Pulmonary artery endothelial cell (primary cell): ENCODE measurements at places on chromosomes 6 and 20. TPM values are rescaled to one million over a fixed set of nuclear protein-coding genes. Genes with fewer than 3 reads are reported as not detected.

DNA sequence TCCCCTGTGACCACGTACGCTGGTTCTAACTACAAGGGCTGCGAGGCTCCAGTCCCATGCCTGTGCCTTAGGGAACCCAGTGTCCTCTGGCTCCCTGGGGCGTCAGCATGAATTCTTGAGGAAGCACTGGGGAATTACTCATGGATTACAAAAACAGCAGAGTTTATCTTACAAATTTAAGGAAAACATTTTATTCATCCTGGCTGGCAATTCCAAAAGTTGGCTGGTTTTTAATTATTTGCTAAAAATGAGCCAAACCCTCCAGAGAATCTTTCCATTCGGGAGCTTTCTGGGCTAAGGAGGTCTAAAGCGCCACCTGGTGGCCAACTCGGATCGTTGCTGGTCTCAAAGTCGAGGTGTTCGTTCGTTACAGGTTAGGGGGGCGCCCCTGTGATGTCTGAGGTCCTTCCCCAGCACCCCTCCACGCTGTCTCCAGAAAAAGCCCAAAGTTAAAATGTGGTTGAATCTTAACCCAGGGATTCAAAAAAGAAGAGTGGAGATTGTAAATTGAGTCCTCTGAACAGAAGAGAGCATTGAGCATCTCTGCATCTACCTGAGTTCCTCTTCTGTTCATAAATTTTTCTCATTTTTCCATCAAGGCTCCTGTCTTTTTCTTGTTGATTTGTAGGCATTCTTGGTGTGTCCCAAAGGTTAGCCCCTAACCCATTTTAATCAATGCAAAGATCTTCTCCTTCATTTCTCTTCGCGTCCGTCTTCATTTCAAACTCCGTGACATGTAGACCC lies 99.4 kb downstream of the BFSP1 start:
- DNase-seq: no peak

GRCh38 chr20:17987988-17988387 lies 19.2 kb downstream of the MGME1 start:
- DNase-seq: no peak

- no peak for DNase-seq
Measured at GRCh38 chr6:149581349-149581748, 15.2 kb downstream of the GINM1 start.

DNA sequence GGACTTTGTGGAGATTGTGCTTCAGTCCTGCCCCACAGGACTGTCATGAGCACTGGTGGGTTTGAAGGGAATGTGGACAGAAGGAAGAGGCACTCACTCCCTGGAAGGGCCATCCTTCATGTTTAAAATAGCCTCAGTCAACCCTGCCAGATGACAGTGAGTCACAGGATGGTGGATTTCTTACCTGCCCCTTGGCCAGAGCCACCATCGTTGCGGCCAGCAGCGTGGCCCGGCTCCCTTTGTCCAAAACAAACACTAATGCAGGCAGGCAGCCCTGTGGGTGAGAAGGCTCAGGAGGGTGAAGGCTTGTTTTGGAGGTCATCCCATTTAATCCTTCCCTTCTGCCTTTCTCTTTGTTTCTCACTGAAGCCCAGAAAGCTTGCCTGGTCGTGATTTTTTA lies 422.7 kb downstream of the CD83 start:
- no peak for DNase-seq

DNA sequence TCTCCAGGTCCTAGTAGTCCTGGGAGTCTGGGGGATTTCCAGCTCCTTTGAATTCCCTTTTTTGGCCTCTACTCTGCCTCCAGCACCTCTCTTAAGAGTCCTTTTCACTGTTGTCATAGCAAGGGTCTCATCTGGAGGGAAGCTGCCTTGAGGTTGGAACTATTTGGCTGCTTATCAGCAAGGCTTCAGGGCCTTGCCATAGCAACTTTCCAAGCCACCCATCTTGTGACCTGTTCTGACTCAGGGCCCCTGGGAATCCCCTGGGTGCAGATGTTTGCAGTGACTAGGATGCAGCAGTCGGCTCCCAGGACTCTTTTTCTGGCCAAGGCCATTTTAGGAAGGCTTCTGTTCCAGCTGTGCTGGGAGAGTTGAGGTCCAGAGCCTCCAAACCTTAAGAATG lies 12.4 kb downstream of the PKIG start:
- no peak for DNase-seq

DNA sequence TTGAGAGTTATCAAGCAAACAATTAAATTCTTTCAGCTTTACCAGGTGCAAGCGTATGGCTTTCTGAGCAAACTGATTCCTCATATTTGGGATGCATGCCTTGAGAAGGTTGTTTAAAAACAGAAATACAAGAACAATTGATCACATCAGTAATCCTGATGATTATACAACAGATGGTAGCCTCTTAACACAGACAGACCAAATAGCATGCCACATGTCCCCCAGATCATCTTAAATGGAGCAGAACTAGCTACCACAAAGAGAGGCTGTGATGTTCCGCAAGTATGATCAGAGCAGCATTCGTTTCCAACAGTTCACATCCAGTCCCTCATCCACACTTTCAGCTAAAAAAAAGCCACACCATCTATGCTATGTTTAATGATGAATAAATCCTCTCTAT lies 246.2 kb upstream of the NRSN1 start:
- DNase-seq: no peak

DNA sequence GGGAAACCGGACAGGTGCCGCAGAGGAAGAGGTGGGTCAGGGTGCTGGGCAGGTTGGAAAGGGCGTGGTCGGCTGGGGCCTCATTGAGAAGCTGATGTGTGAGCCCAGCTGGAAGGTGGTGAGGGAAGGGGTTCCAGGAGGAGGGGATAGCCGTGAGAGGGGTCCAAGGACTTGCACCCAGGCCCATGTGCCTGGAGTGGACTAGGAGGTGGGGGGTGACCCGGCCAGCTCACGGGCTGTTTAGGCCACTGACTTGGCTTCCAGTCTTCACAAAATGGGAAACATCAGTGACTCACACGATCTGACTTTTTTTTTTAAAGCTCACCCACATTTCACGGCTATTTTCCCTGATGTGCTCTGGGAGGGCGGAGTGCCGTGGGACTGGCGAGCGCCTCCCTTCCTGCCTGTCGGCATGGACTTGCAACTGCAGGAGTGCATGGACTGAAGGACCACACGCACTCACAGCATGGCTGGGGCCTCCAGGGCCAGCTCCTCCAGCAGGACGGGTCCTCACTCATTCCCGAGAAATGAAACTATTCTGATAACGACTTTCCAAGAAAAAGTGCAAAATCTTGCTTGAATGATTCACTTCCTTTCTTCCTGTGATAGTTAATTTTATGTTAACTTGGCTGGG lies 13.5 kb upstream of the PDE10A start:
- DNase-seq: peak; percentile 86

- no peak for DNase-seq
Measured at GRCh38 chr6:65461121-65461520, 245.9 kb downstream of the EYS start.

GRCh38 chr6:39171489-39172376 lies 56.7 kb upstream of the SAYSD1 start:
- DNase-seq: no peak

DNA sequence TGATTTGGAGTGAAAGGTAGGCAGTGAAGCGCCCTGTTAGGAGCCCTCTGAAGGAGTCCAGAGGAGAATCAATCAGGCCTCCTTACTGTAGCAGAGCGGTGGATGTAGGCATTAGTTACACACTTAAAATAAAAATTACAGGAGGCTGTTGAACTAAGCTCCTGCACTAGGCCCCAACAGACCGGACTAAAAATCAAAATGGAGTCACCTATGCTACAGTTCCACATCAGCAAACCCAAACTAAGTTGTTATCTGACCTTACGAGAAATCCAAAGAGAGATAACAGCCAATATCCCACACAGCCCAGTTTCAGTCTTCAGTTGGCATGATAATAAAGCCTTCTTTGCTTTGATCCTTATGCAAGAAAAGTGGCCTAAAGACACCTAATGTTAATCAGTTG lies 26.8 kb downstream of the SGK1 start:
- no peak for DNase-seq

- no peak for DNase-seq
Measured at GRCh38 chr20:42836339-42836738, 353.4 kb downstream of the PTPRT start.

Gene BHLHE23
- not detected in 2 replicates for total RNA-seq

Gene SLC22A16
- total RNA-seq: not detected in 2 replicates

Gene TSBP1
- total RNA-seq: not detected in 2 replicates

Gene MYLK4
- 0.49 and 0.66 TPM in 2 replicates for total RNA-seq

Gene TXLNB
- 0.07 and 0.21 TPM in 2 replicates for total RNA-seq
